ENCODE measurements at places on chromosomes 16 and 17. TPM values are rescaled to one million over a fixed set of nuclear protein-coding genes. Genes with fewer than 3 reads are reported as not detected.

KAT2A gene
- total RNA-seq: 13.6 TPM

TBC1D26 gene
- not detected for total RNA-seq

KIF2B gene
- not detected for total RNA-seq

C17orf100 gene
- total RNA-seq: 0.39 TPM

DCAF7 gene
- 26.4 TPM for total RNA-seq

SPPL2C gene
- not detected for total RNA-seq

CASKIN1 gene
- total RNA-seq: 0.73 TPM

UBTF gene
- 59.2 TPM for total RNA-seq

TMEM235 gene
- not detected for total RNA-seq

SNAI3 gene
- not detected for total RNA-seq
